Uterus (tissue), 4 donors: ENCODE measurements at places on chromosomes 1 and 21. TPM values are rescaled to one million over a fixed set of nuclear protein-coding genes. Genes with fewer than 3 reads are reported as not detected.

Gene ADGRL4
- 37.1 TPM for total RNA-seq

DNA sequence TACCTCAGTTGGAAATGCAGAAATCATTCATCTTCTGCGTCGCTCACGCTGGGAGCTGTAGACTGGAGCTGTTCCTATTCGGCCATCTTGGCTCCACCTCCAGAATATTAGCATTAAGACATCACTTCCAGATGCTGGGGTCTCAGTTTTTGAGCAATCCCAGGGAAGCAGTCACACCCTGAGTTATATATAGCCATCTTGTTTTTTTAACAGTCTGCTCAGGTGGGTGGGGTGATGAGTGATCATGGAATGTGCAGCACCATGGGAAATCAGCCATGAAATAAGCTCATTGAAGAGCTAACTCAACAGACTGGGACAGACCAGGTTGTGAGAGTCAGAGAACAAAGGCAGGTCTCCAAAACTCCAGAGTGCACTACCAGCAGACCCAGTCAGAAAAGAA, 27.0 kb upstream of the HMGB4 start:
- no peaks in the 10 kb centered on the region for H3K36me3 ChIP-seq
- H3K4me3 ChIP-seq = no peak overlapping the region
- H3K27ac ChIP-seq = no peak overlapping the region
- no peaks in the 10 kb centered on the region for H3K4me1 ChIP-seq
- no peak for DNase-seq

Gene CRYBG2
- not detected for total RNA-seq

Gene COL6A2
- 775 TPM for total RNA-seq

DNA sequence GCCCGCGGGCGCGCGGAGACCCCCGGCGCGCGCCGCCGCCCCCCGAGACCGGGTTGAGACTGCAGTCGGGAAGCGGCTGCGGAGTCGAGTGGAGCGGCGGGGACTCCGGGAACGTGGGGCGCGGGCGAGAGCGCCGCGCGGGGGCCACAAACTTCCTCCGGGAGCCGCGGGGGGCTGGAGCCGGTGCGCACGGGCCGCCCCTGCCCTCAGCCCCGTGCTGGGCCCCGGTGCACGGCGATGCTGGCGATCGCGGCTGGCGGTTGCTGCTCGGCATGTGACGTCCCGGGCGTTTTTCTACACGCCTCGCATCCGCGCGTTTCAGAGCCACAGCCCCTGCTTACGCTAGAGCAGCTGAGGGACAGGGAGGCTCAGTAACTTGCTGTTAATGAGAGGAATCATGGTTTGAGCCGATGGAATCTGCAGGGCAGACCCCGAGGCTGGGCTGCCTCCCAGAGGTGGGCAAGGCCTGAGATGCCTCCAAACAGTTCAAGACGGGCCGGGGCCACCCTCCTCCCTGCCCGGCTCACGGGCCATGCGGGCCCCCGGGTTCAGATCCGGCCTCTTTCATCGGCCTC, 520 bp downstream of the TMEM201 start:
- peaks cover 6% of the 10 kb centered on the region for H3K4me1 ChIP-seq
- peak overlapping the region; percentile 62 for H3K27ac ChIP-seq
- DNase-seq = no peak

- H3K4me3 ChIP-seq = no peak overlapping the region
- H3K36me3 ChIP-seq = no peaks in the 10 kb centered on the region
- no peaks in the 10 kb centered on the region for H3K27me3 ChIP-seq
These were observed 56.0 kb upstream of the RAP1A start for GRCh38 chr1:111563619-111564018.

- no peak overlapping the region for H3K4me3 ChIP-seq
- H3K27me3 ChIP-seq = no peaks in the 10 kb centered on the region
- no peak for DNase-seq
- peak overlapping the region; percentile 14 for H3K27ac ChIP-seq
- H3K4me1 ChIP-seq = peaks cover 6% of the 10 kb centered on the region
- no peaks in the 10 kb centered on the region for H3K36me3 ChIP-seq
These were observed 1.3 kb downstream of the EDN2 start for GRCh38 chr1:41483001-41483850.

Gene UQCRHL
- not detected for total RNA-seq

DNA sequence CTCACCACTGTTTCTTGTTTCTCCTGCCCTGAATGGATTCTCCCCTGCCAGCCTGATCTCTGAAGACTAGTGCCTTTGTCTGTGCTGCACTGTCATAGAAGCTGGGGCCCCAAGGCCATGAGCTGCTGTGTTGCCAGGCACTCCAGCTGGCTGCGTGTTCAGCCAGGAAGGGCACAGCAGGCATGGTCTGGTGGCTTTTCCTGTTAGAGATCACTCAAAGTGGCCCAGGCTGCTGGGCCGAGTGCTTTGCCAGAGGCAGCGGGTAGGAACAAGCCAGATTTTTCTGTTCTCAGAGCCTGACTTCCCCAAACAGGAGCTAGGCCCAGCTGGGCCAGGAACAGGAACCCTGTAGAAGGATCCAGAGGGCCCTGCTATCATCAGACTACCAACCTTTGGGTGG, 5.2 kb downstream of the ADPRS start:
- H3K4me3 ChIP-seq = no peak overlapping the region
- H3K4me1 ChIP-seq = peaks cover 8% of the 10 kb centered on the region

DNA sequence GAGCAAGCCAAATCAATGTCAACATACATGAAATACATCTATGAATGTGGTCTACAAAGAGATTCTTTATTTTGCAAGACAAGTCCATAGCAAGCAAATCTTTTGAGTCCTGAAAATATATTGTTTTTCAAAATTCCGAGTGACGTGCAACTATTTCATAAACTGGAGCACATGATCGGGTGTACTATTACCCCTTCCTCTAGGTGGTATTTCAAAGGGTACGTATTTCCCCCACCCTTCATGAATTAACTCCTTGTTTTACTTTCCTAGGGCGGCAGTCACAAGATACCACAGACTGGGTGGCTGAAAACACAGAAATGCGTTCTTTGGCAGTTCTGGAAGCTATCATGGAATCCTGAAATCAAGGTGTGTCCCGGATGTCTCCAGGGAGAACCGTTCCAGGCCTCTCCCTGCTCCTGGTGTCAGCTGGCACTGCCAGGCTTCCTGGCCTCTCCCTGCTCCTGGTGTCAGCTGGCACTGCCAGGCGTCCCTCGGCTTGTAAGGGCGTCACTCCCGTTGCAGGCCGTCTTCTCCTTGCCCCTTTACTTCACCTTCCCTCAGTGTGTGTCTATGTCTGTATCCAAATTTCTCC, 55.3 kb downstream of the RIPK4 start:
- no peak overlapping the region for H3K4me3 ChIP-seq
- H3K27me3 ChIP-seq = no peaks in the 10 kb centered on the region
- no peaks in the 10 kb centered on the region for H3K4me1 ChIP-seq

DNA sequence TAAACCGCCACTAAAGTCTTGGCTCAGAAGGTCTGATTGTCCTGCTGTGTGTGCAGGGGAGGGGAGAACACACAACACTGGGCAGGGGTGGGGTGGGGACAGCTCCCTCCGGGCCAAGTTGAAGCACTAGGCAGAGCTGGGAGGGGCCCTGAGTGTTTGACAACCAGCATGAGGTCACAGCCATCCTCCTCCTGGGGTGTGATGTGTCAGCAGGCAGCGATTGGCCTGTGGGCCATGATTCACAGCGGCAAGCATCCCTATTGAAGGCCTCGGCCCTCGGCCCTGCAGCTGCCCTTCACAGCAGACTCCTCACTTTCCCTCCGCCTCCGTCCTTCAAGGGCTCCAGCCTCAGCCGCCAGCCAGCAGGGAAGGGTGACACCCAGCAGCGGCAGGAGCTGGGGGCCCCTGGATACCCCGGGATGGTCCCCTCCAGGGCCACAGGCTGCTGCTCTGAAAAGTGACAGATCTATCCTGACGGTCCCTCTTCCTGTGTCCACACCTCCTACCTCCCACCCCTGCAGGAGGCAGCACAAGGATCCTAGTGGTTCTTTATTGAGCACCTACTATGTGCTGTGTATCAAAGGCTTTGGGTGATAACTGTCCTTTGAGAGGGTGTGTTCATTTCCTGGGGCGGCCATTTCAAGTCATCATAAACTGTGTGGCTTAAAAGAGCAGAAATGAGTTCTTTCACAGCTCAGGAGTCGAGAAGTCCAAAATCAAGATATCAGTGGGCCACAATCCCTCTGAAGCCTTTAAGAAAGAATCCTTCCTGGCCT, 66.0 kb upstream of the SLC25A33 start:
- no peaks in the 10 kb centered on the region for H3K36me3 ChIP-seq
- H3K4me3 ChIP-seq = no peak overlapping the region
- DNase-seq = peak; percentile 83
- H3K27ac ChIP-seq = peak overlapping the region; percentile 79
- H3K4me1 ChIP-seq = no peaks in the 10 kb centered on the region

Gene IFI6
- total RNA-seq = 64.4 TPM

DNA sequence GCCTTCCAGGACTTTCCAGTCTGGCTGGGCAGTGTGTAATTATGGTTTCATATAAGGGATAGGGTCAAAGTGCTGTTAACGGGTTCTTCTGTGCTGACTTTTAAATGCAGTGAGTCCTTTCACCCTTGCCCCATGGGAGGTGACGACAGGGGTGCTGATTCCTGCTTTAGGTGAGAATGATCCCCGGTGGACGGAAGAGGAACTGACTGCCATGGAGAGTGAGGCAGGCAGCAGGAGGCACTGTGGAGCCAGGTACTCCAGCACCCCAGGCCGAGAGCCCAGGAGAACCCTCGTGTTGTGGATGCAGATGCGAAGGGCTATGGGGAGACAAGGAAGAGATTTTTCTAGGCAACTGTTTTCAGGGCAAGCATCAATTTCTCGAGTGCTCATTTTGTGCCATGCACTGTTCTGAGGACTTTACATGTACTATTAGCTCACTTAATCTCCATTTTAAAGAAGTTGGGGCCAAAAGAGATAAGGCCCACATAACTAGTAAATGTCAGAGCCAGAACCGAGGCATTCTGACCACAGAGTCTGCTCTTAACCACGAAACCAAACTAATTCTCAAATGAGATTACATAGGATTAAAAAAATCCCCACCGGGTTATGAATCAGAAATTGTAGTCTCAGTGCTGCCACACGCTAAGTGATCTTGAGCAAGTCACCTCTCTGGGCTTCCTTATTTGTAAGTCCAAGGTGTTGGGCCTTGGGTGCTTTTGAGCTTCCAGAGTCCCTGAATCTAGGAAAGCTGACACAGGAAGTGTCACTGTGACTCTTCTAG, 28.2 kb downstream of the STPG1 start:
- no peaks in the 10 kb centered on the region for H3K36me3 ChIP-seq
- no peak overlapping the region for H3K4me3 ChIP-seq
- H3K27ac ChIP-seq = no peak overlapping the region
- no peaks in the 10 kb centered on the region for H3K4me1 ChIP-seq

Gene RXFP4
- not detected for total RNA-seq

GRCh38 chr1:81509594-81509993, 291.1 kb upstream of the ADGRL2 start:
- no peak for DNase-seq
- H3K4me3 ChIP-seq = no peak overlapping the region
- no peaks in the 10 kb centered on the region for H3K4me1 ChIP-seq
- H3K27me3 ChIP-seq = no peaks in the 10 kb centered on the region

Gene DPT
- total RNA-seq = 105 TPM

DNA sequence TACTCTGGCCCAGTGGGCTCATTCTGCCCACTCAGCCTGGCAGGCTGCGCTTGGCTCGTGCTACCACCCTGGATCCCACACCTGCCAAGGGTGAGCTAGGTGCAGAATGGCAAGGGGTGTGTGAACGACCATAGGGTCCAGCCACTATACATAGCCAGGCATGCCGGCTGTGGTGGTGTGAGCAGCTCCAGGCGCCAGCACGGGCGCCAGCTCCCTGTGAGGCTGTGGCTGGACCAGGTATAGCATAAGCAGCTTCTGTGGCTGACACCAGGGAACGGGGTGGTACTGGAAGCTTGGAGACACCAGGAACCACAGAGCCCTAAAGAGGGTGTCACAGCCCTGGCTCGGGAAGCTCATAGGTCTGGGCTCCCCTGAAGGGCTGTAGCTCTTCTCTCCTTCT, 18.6 kb downstream of the CCDC18 start:
- H3K27me3 ChIP-seq = no peaks in the 10 kb centered on the region
- no peaks in the 10 kb centered on the region for H3K4me1 ChIP-seq
- no peaks in the 10 kb centered on the region for H3K36me3 ChIP-seq
- H3K4me3 ChIP-seq = no peak overlapping the region
- no peak overlapping the region for H3K27ac ChIP-seq

DNA sequence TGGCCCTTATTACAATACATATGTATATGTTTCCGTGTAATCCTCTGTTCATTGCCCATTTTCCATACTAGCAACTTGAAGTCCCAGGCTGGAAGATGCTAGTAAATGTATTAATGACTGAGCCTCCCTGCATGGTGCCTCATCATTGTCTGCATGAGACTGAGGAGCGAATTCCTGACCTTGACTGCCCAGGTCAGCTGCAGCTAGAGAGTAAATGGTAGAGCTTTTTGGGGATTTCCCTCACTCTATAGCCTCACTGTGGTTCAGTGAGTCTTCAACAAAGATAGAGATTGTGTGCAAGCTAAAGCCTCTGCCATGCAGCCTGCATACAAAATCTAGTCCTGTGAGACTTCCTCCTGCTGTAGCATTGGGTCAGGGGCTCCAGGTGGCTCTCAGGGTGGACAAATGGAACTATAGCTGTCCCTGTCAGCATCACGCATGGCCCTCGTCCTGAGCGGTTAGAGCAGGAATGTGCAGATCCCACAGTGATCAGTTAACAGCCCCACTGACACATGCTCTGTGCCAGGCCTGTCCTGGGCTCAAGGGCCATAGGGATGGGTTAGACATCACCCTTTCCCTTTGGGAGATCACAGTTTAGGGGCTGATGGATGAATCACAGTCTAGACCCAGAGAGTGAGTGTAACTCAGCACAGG, 741.7 kb downstream of the MATN1 start:
- H3K4me1 ChIP-seq = no peaks in the 10 kb centered on the region
- H3K4me3 ChIP-seq = no peak overlapping the region
- H3K36me3 ChIP-seq = no peaks in the 10 kb centered on the region
- DNase-seq = no peak

- H3K4me1 ChIP-seq = peaks cover 13% of the 10 kb centered on the region
- H3K27me3 ChIP-seq = no peaks in the 10 kb centered on the region
- no peaks in the 10 kb centered on the region for H3K36me3 ChIP-seq
- H3K4me3 ChIP-seq = no peak overlapping the region
These were observed 21.3 kb upstream of the COL18A1 start for GRCh38 chr21:45383615-45384201.

GRCh38 chr1:166925810-166926478, 49.4 kb downstream of the ILDR2 start:
- no peak for DNase-seq
- no peak overlapping the region for H3K4me3 ChIP-seq
- H3K27ac ChIP-seq = no peak overlapping the region

GRCh38 chr1:205246351-205247119, 18.8 kb downstream of the TMCC2 start:
- peaks cover 17% of the 10 kb centered on the region for H3K4me1 ChIP-seq
- DNase-seq = no peak
- H3K27ac ChIP-seq = peak overlapping the region; percentile 74
- no peaks in the 10 kb centered on the region for H3K36me3 ChIP-seq

Gene NHLH1
- total RNA-seq = not detected

Gene CYP4A22
- not detected for total RNA-seq

Gene NUDT4B
- not detected for total RNA-seq

DNA sequence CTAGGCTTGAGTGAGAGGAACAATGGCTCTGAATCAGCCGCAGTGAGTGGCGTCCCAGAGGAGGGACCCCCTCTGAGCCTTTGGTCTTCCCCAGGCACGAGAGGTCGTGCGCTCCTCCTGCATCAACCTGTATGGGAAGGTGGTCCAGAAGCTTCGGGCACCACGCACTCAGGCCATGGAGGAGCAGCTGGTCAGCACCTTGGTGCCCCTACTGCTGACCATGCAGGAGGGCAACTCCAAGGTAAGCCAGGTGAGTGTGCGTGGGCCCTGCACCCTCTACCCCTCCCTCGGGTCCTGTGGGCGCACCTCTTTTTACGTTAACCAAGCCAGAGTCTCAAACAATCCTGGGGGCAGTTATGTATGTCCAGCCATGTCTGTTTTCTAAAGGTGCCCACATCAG, 13.7 kb upstream of the TTC4 start:
- no peak overlapping the region for H3K4me3 ChIP-seq
- H3K27ac ChIP-seq = no peak overlapping the region
- H3K36me3 ChIP-seq = no peaks in the 10 kb centered on the region
- H3K27me3 ChIP-seq = no peaks in the 10 kb centered on the region

Gene DSTYK
- total RNA-seq = 7.9 TPM
